Epithelial cell of proximal tubule (primary cell): ENCODE measurements at places on chromosomes 16 and 17. TPM values are rescaled to one million over a fixed set of nuclear protein-coding genes. Genes with fewer than 3 reads are reported as not detected.

DNA sequence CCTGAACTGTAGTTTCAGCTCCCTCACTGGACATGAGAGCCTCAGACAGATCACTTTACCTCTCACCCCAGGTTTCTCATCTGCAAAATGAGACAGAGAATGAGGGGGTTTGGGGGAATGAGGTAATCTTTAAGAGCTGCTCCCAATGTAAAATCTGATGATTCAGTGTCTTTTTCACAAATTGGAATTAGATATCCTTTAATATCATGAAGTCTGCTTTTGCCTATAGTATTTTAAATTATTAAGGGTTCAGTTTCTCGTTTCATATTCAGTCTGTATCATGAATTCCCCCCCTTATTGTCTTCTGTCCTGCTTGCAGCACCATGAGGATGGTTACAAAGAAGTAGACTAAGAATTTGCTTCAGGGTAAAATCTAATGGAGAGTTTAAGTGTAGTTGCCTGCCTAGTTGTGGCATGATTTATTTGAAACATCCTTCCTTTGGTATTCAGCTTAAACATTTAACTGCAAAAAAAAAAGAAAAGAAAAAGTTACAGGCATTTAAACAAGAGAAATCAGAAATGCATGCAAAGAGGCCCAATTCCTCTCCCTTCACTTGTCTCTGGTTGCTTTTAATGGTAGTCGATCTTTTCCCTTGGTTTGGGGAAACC is 77.3 kb downstream of the WNT3 start:
- DNase-seq = no peak

GRCh38 chr17:75417054-75417580 is 11.6 kb upstream of the GRB2 start:
- DNase-seq = no peak

- DNase-seq = no peak
These were observed 27.7 kb downstream of the ABCC1 start for GRCh38 chr16:15976929-15977637.

DNA sequence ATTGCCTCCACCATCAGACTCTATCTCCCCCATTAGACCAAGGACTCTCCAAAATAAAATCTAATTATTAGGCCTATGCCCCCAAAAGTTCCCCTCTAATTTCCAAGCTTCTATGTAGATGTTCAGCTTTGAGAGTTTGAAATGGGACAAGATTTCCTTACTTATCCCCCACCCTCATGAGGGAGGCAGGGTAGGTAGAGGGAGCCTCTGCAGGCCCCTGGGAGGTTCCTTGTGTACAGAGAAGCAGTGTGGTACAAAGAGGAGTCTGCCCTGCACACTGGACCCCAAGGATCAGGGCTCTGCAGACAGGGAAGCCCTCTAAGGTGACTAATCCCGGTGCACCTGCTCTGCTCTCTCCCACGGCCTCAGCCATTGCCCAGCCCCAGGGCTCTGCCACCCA is 2.5 kb downstream of the KRT17 start:
- no peak for DNase-seq

GRCh38 chr16:3401719-3402397 is 843 bp downstream of the ZNF174 start:
- peak; percentile 6 for DNase-seq

- no peak for DNase-seq
These were observed 112.9 kb downstream of the ANKRD11 start for GRCh38 chr16:89377453-89377848.

DNA sequence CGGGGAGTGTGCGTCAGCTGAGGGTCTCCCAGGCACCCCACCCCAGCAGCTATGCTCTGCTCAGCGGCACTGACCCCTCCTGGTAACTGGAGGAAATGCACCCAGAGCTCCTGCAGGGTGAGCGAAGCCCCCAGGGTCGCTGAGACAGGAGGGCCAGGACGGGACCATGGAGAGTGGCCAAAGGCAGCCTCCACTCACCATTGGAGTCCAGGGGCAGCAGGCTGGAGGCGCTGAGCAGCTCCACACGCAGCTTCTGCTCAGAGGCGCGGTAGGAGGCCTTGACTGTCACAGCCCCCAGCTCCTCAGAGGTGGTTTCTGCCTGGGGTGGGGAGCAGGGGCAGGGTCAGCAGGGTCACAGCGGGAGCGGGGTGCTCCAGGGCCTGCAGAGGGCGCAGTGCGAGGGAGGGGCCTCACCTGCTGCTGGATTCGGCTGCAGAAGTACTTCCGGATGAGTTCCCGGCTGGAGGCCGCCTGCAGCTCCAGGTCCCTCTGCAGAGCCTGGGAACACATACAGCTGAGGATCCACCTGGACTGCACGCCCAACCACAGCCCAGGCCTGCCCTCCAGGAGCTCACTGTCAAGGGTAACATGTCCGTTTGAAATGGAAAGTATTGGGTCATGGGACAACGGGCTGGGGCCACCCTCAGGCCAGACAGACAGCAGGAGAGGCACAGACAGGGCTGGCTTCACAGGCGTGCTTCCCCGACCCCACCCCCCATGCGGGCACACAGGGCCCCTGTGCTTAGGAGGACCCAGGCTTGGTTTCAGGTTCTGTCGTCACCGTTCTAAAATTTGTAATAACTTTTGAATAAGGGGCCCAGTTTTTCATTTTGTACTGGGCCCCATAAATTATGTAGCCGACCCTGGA is 13.8 kb downstream of the UNC13D start:
- no peak for DNase-seq

GRCh38 chr16:19431636-19432340 is 14.1 kb downstream of the TMC5 start:
- DNase-seq = no peak

Gene SLC5A10
- not detected in 2 replicates for total RNA-seq

Gene TUBG1
- 96.1 and 142 TPM in 2 replicates for total RNA-seq

Gene KLHL10
- not detected in 2 replicates for total RNA-seq

Gene CDRT15
- not detected in 2 replicates for total RNA-seq

Gene KRT17
- total RNA-seq = 20.8 and 88.8 TPM in 2 replicates
